B cell (primary cell): ENCODE measurements at places on chromosomes 2 and 18. TPM values are rescaled to one million over a fixed set of nuclear protein-coding genes. Genes with fewer than 3 reads are reported as not detected.

GRCh38 chr18:55419947-55420664 lies 167.9 kb downstream of the TCF4 start:
- no peak for DNase-seq

DNA sequence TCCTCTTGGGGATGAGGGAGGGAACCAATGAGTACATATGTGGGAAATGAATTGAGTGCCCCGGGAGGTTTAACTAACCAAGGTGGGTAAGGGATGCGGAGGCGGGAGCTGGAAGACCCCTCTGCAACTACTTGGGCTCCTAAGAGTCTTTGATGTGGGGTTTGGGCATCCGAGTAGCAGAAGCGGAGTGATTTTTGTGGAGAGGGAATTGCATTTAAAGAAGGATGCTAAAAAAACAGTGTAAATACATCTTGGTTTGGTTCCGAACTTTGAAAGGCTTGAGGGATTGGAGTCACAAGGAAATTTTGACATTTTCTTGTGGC lies 215.7 kb downstream of the MCFD2 start:
- DNase-seq = no peak

DNA sequence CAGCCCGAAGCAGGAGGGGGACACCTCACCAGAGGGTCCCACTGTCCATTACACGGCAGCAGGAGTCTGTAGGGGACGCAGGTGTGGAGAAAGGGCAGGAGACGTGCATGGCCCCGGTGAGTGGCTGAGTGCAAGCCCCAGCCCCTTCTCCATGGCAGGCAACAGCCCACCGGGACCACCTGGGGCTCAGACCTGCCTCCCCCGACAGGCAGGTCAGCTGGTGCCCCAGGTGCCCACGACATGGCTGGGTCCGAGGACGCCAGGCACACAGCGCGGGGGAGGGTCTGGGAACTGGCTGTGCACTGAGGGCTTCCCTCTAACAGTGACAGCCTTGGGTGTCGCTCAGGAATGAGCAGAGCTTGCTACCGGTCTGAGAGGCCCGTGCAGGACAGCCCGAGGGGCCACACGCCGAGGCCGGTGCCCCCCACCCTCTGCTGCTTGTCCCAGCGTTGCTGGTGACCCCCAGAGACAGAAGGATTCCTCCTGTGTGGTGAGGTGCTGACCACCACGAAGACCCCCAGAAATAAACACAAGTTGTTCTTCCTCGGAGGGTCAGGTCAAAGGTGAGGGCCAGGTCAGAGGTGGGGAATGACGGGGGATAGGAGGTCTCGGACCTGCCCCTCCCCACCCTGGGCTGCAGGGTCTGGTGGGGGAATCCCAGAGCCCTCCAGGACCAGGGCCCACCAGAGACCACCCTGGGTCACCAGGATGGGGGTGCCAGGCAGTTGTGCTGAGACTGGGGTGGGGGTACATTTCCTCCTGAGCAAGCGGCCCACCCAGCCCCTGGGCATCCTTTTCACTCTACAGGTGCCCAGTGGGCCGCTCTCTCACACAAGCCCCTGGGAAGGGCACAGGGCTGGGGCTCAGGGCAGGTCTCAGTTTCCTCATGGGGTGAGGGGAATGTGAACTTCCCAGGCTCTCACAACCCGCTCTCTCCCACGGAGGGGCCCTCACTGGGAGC lies 50.6 kb downstream of the SLC66A2 start:
- peak; percentile 21 for DNase-seq

GRCh38 chr2:39743269-39743776 lies 35.7 kb downstream of the THUMPD2 start:
- DNase-seq = no peak

Gene PKDCC
- total RNA-seq = 0.20 TPM in 1 of 2 replicates, not detected in the other

Gene NGEF
- total RNA-seq = not detected in 2 replicates

DNA sequence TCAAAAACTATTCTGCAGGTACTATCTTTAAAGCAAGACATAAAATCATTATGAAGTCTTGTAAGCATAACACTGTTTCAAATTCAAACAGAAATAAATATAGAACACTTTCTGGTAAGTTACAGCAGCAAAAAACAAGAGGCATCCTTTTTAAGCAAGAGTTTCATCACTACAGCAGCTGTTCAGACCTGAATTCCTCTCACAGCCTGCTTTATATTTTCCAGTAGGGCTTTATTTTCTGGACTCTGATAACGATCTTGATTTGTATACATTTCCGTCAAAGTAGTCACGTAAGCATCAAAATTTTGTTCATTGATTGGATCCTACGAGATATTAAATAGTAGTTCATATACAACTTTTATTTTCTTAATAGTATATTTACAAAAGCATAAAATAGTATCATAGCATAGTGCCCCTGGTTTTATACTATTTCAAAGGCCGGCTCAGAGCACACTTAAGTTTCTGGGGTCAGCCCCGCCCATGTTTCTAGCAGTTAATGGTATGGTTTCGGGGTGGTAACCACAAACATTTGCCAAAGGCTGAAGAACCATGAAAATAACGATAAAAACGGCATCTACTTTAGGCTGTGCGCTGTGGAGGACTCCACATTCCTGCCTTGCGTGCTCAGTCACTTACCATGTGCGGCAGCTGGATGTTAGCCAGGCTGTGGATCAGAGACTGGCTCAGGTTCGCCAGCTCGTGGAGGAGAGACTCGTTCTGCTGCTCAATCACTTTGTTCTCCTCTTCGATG lies 47.5 kb upstream of the PXDN start:
- DNase-seq = no peak

Gene HNMT
- total RNA-seq = 0.12 TPM in 1 of 2 replicates, not detected in the other

Gene HOXD13
- not detected in 2 replicates for total RNA-seq

DNA sequence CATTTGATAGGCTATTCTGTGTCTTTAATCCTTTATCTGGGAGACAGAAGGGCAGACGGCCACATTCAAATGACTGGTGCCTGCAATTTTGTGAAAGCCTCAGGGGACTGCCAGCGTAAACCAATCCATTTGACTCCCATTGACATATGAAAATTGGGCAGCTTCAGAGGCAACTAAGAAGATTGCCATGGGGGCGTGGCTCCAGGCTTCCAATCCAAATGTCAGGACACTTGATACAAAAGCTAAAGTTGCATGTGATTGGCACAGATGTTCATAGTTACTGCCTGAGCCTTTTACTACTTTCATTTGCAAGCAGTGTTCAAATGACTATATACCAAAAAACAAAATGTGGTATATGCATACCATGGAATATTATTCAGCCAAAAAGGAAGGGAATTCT lies 42.0 kb downstream of the SPC25 start:
- no peak for DNase-seq
